RPMI8226 (cell line): ENCODE measurements at places on chromosomes 2 and 18.

- no peak for DNase-seq
These were observed 2.1 kb upstream of the ABCB6 start for GRCh38 chr2:219220652-219221402.

DNA sequence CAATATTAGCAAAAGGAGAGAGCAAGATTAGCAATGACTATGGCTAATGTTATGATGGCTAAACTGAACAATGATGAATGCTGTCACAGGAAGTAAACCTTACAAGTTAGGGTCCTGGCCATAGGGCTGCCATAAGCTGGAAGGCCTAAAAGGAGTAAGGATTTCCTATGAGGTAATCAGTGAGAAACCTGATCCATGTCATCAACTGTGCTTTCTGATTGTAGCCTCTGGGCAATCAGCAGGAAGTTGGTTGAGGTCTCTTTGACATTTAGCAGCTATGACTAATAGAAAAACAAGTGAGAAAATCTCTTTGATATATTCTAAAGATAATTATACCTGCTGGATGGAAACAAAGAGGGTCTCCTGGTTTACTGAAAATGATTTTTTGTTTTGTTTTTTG, 193.0 kb downstream of the RAB3GAP1 start:
- no peak for DNase-seq

GRCh38 chr2:237904831-237905599, 45.6 kb downstream of the RAMP1 start:
- peak; percentile 12 for DNase-seq

- no peak for DNase-seq
These were observed 26.1 kb upstream of the HNMT start for GRCh38 chr2:137938204-137938603.

GRCh38 chr2:177531706-177532105, 139.1 kb downstream of the AGPS start:
- DNase-seq, result no peak

- DNase-seq, result no peak
These were observed 81.1 kb upstream of the CD302 start for GRCh38 chr2:159879051-159879604.
